Cardiac muscle cell (in vitro differentiated cells and primary cell): ENCODE measurements at places on chromosomes 11 and 22.

- no peak for DNase-seq
Observed at GRCh38 chr11:86623041-86623621, 49.3 kb downstream of the ME3 start.

DNA sequence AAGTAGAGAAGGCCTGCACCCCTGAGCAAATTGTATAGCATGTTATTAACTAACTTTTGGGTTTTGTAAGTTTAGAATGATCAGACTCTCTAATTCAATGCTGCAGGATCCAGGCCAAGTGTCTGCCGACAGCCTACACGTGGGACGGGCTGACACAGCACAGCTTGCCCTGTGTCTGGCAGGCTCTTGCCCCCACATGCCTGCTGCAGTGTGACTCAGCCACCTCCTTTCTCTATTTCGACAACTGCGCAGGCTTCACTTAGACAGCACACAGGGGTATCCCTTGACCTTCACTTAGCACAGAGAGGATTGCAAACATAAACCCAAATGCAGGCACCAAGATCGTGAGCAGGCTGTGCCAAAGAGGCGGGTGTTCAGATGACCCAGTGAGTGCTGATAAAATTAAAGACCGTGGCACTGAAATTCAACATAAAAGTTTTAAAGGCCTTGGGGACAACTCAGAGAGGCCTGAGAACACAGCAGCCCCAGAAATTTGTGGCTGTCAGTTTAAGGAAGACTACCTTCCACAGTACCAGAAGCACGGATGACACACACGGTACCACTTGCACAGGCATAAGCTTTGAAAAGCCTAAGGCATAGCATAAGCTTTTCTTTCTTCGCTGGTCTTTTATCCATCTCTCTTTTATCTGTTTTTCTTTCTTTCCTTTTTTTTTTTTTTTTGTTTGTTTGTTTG is 37.8 kb downstream of the SCN3B start:
- DNase-seq = peak; percentile 32

DNA sequence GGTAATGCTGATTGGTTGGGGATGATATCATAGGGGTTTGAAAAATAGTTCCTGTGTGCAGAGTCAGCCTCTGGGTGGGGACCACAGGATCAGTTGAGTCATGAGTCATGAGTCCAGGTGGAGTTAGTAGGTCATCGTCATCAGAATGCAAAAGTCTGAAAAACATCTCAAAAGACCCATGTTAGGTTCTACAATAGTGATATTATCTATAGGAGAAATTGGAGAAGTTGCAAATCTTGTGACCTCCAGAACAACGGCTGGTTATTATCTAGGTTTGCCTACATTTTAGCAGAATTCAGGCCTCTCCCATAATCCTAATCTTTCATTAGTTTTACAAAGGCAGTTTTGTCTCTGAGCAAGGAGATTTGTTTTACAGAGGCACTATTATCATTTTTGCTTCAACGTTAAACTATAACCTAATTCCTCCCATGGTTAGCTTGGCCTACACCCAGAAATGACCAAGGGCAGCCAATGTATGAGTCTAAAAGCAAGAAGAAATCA is 38.9 kb downstream of the MS4A2 start:
- DNase-seq = no peak

- no peak for DNase-seq
Observed at GRCh38 chr11:16772141-16772512, 33.7 kb downstream of the C11orf58 start.
